ENCODE measurements at places on chromosomes 12 and 14. TPM values are rescaled to one million over a fixed set of nuclear protein-coding genes. Genes with fewer than 3 reads are reported as not detected.
A peak's percentile ranks its signal among the peaks of the same experiment; 100 is the strongest.

DNA sequence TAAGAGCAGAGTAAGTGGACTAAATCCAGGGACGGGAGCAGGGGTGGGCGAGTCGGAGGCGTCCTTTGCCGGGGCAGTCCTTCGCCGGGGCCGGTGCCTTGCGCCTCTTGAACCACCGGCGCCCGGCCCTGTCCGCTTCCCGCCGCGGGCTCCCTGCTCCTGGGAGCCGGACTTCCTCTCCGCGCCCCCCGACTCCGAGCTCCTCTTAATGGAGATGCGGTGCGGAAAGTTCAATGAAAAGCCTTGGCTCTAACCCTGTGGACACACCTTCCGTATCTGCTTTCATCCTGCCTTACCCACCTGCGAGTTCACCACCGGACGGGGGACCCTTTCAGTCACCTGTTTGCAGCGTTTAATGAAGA is 412 bp downstream of the FGFR1OP2 start:
- H3K4me3 ChIP-seq = peak overlapping the region; percentile 94
- peaks cover 37% of the 10 kb centered on the region for H3K4me1 ChIP-seq
- DNase-seq = no peak
- peak overlapping the region; percentile 96 for H3K27ac ChIP-seq
- H3K27me3 ChIP-seq = no peaks in the 10 kb centered on the region

DNA sequence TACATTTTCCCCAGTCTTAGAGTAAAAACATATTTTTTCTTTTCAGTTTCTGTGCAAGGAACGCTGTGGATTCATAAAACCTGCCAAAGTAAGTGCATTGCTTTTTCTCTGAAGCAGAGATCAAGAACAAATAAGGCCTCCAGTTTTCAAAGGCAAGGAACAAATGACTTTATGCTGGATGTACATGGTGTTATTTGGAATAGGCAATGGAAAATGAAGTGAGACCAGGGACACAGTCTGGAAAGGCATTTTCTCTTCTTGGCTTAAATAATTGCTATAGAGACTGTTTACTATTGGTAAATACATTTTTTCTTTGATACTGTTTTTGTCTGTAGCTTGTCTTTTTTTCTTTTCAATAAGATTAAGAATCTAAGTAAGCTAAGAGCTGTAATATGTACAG is 725.9 kb upstream of the MDGA2 start:
- H3K27ac ChIP-seq = no peak overlapping the region
- H3K4me3 ChIP-seq = no peak overlapping the region
- H3K36me3 ChIP-seq = no peaks in the 10 kb centered on the region
- H3K27me3 ChIP-seq = no peaks in the 10 kb centered on the region
- no peaks in the 10 kb centered on the region for H3K4me1 ChIP-seq
- DNase-seq = no peak

- H3K36me3 ChIP-seq = no peaks in the 10 kb centered on the region
- H3K27ac ChIP-seq = no peak overlapping the region
- H3K4me1 ChIP-seq = no peaks in the 10 kb centered on the region
- DNase-seq = no peak
- peaks cover 20% of the 10 kb centered on the region for H3K27me3 ChIP-seq
- H3K4me3 ChIP-seq = no peak overlapping the region
Observed at GRCh38 chr12:21276826-21277225, 57.9 kb downstream of the SLCO1A2 start.

- H3K36me3 ChIP-seq = peaks cover 77% of the 10 kb centered on the region
- peaks cover 56% of the 10 kb centered on the region for H3K4me1 ChIP-seq
- H3K27me3 ChIP-seq = no peaks in the 10 kb centered on the region
- peak within 1 kb of the TSS; percentile 97 for H3K4me3 ChIP-seq
Observed at GRCh38 chr14:52313903-52314594, at the start of gene PTGER2. PTGER2 (plus strand) TSS chr14:52314312; CDS start chr14:52314549, 237 bp downstream.

DNA sequence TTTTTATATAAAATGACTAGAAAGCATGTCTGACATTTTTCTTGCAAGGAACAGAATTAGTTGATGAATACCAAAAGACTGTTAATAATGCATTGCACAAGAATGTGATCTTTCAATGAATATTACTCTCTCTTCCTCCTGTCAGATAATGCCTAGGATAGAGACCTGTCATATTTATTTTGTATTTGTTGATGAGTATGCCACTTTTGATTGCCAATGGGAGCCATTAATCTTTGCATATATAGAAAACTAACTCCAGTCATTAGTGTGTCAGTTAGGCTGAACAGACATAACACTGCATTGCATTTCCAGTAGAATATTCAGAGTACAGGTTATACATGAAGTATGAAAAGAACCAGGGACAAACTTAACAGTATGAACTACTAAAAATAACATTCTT is 1125.3 kb downstream of the LRFN5 start:
- H3K4me1 ChIP-seq = no peaks in the 10 kb centered on the region
- no peaks in the 10 kb centered on the region for H3K36me3 ChIP-seq
- no peaks in the 10 kb centered on the region for H3K27me3 ChIP-seq

- no peak overlapping the region for H3K27ac ChIP-seq
- DNase-seq = no peak
- peaks cover 2% of the 10 kb centered on the region for H3K27me3 ChIP-seq
- no peaks in the 10 kb centered on the region for H3K4me1 ChIP-seq
Observed at GRCh38 chr14:30223966-30224365, 296.3 kb upstream of the PRKD1 start.

- H3K27ac ChIP-seq = no peak overlapping the region
- H3K4me1 ChIP-seq = peaks cover 2% of the 10 kb centered on the region
- no peak overlapping the region for H3K4me3 ChIP-seq
Observed at GRCh38 chr14:74645244-74645643, 33.2 kb upstream of the LTBP2 start.

DNA sequence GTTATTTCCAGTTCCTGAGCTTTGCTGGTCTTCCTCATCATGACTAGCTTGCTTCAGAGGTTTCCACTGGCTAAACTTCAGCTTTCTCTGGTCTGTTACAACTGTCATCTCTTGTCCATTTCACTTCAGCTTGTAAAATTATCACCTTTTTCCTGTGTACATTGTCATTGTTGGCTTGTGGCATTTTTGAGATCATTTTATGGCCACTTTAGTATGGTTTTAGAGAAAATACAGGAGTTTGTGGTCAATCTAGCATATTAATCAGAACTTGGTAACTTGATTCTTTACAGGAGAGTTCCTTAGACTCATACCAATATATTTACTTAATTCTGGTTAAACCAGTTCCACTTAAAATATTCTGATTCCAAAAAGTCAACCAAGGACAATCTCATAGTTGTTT is 235.9 kb upstream of the KITLG start:
- no peaks in the 10 kb centered on the region for H3K36me3 ChIP-seq
- no peaks in the 10 kb centered on the region for H3K4me1 ChIP-seq
- H3K27ac ChIP-seq = no peak overlapping the region
- peaks cover 2% of the 10 kb centered on the region for H3K27me3 ChIP-seq

GRCh38 chr14:94374116-94374515 is 14.3 kb downstream of the SERPINA1 start:
- H3K4me1 ChIP-seq = no peaks in the 10 kb centered on the region
- peaks cover 2% of the 10 kb centered on the region for H3K27me3 ChIP-seq
- no peak for DNase-seq
- H3K4me3 ChIP-seq = no peak overlapping the region
- H3K27ac ChIP-seq = no peak overlapping the region

DNA sequence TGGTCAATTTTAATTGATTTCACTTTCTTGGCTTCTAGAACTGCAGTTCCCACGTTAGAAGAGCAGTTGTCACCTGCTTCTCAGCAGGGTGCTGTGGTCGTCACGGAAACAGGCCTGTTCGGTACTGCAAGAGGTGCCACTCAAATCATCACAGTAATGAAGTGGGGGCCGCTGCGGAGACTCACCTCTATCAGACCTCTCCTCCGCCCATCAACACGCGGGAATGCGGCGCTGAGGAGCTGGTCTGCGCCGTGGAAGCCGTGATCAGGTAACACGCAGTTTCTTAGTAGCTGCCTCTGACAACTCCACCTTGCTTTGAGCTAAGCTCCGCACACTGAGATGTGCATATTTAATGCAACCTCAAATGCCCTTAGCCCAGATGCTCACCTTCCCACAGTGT is 107.2 kb downstream of the UNC79 start:
- no peak for DNase-seq
- H3K4me1 ChIP-seq = no peaks in the 10 kb centered on the region
- no peaks in the 10 kb centered on the region for H3K36me3 ChIP-seq
- peaks cover 13% of the 10 kb centered on the region for H3K27me3 ChIP-seq

DNA sequence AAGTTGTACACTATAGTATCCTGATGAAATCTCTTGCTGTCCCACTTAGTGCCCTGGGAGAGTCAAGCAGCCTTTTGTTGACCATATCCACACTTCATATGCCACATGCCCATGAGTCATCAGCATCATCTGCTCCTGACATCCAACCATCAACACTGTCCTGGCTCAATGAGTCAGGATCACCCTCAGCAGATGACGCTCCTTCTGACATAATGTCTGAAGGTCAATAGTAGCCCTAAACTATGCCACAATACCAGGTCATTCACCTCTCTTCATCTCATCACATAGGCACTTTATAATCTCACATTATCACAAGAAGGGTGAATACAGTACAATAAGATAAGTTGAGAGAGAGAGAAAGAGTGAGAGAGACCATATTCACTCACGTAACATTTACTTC is 369.0 kb upstream of the FAR2 start:
- no peak overlapping the region for H3K4me3 ChIP-seq
- peaks cover 1% of the 10 kb centered on the region for H3K4me1 ChIP-seq
- no peak overlapping the region for H3K27ac ChIP-seq
- no peak for DNase-seq
- H3K27me3 ChIP-seq = no peaks in the 10 kb centered on the region

- peaks cover 14% of the 10 kb centered on the region for H3K27me3 ChIP-seq
- no peak overlapping the region for H3K27ac ChIP-seq
- H3K4me1 ChIP-seq = peaks cover 8% of the 10 kb centered on the region
- H3K36me3 ChIP-seq = no peaks in the 10 kb centered on the region
Observed at GRCh38 chr14:90513161-90514014, 116.6 kb downstream of the CALM1 start.

- H3K4me1 ChIP-seq = peaks cover 1% of the 10 kb centered on the region
- H3K36me3 ChIP-seq = peaks cover 3% of the 10 kb centered on the region
- DNase-seq = no peak
- H3K27ac ChIP-seq = no peak overlapping the region
Observed at GRCh38 chr12:24888813-24889212, 60.1 kb downstream of the BCAT1 start.

GRCh38 chr12:6819106-6820030 is 2.3 kb upstream of the GPR162 start:
- H3K27ac ChIP-seq = no peak overlapping the region
- H3K4me1 ChIP-seq = peaks cover 10% of the 10 kb centered on the region
- H3K36me3 ChIP-seq = no peaks in the 10 kb centered on the region
- H3K27me3 ChIP-seq = peaks cover 35% of the 10 kb centered on the region
- DNase-seq = no peak
- no peak overlapping the region for H3K4me3 ChIP-seq

- peaks cover 4% of the 10 kb centered on the region for H3K4me1 ChIP-seq
- no peak for DNase-seq
- H3K27me3 ChIP-seq = no peaks in the 10 kb centered on the region
- H3K4me3 ChIP-seq = no peak overlapping the region
Observed at GRCh38 chr12:120453977-120454376, 7.7 kb downstream of the GATC start.

DNA sequence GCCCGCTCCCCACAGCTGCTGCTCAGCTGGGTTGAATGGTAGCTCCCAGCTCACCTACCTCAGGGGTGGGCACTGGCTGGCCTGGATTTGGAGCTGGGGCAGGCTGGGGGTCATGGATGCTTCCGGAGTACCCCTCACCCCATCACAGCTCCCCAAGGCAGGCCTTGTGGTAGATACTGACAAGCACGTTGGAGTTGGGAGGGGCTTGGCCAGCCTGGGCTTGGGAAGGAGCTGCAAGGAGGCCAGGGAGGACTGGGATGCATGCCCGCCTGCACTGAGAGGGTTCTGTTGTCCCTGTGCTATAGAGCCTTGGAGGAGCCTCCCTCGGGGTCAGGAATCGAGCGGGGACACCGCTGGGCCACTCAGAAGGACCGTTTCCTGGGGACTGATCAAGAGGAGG is 14.2 kb downstream of the TMEM63C start:
- no peak overlapping the region for H3K4me3 ChIP-seq
- H3K27ac ChIP-seq = no peak overlapping the region
- H3K36me3 ChIP-seq = no peaks in the 10 kb centered on the region
- DNase-seq = no peak

- H3K36me3 ChIP-seq = no peaks in the 10 kb centered on the region
- H3K4me3 ChIP-seq = no peak overlapping the region
- peaks cover 3% of the 10 kb centered on the region for H3K27me3 ChIP-seq
- no peak for DNase-seq
- no peak overlapping the region for H3K27ac ChIP-seq
- no peaks in the 10 kb centered on the region for H3K4me1 ChIP-seq
Observed at GRCh38 chr12:106179086-106179485, 40.3 kb upstream of the NUAK1 start.

DNA sequence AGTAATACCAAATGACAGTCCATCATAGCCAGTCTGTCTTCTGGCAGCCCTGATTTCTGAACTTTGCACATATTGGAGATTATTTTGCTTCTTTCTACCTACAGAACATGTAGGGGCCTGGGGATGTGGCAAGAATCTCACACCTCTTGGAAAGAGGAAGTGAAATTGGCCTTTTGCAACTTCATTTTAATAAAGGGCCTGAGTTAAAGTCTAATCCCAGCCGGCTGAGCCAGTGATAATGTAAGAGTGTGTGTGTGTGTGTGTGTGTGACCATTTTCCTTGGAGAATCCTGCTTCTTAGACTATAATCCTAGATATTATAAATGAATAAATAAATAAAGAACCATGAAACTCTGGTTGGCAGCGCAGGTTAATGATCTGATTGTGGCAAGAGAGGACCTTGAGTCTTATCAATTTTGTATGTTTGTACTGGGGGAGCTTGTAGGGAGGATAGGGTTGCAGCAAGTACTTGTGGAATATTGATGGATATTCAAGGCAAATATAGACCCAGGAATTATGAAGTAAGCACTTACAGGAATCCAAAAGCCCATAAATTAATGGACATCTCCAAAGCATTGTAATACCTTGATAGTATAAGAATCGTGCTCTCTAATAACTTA is 233.2 kb upstream of the AMIGO2 start:
- H3K4me1 ChIP-seq = peaks cover 29% of the 10 kb centered on the region
- DNase-seq = no peak
- peaks cover 15% of the 10 kb centered on the region for H3K36me3 ChIP-seq
- no peak overlapping the region for H3K27ac ChIP-seq

GRCh38 chr14:59371771-59372170 is 93.4 kb downstream of the GPR135 start:
- no peaks in the 10 kb centered on the region for H3K4me1 ChIP-seq
- H3K27me3 ChIP-seq = peaks cover 17% of the 10 kb centered on the region
- no peak overlapping the region for H3K4me3 ChIP-seq
- H3K36me3 ChIP-seq = peaks cover 20% of the 10 kb centered on the region
- H3K27ac ChIP-seq = no peak overlapping the region
- DNase-seq = no peak

The RPL10L gene
- not detected for total RNA-seq

The ACSM4 gene
- not detected for total RNA-seq

The CDKN3 gene
- 67.6 TPM for total RNA-seq

The RNF212B gene
- total RNA-seq = not detected

The RHEBL1 gene
- total RNA-seq = 8.0 TPM

The ALDH1L2 gene
- 1.2 TPM for total RNA-seq

The SPRYD4 gene
- total RNA-seq = 3.9 TPM

The HOXC10 gene
- total RNA-seq = not detected

The B3GNT4 gene
- total RNA-seq = 1.1 TPM

The HOTAIR gene
- not detected for total RNA-seq
